ENCODE measurements at places on chromosomes 4 and X. TPM values are rescaled to one million over a fixed set of nuclear protein-coding genes. Genes with fewer than 3 reads are reported as not detected.

Gene MAGEA8
- total RNA-seq, result not detected

Gene MAGEB1
- total RNA-seq, result not detected

GRCh38 chr4:150049682-150050081 is 28.6 kb upstream of the DCLK2 start:
- peaks cover under 1% of the 10 kb centered on the region for H3K27me3 ChIP-seq
- no peak for DNase-seq
- no peak overlapping the region for H3K4me3 ChIP-seq
- H3K36me3 ChIP-seq, result no peaks in the 10 kb centered on the region
- no peaks in the 10 kb centered on the region for H3K4me1 ChIP-seq

DNA sequence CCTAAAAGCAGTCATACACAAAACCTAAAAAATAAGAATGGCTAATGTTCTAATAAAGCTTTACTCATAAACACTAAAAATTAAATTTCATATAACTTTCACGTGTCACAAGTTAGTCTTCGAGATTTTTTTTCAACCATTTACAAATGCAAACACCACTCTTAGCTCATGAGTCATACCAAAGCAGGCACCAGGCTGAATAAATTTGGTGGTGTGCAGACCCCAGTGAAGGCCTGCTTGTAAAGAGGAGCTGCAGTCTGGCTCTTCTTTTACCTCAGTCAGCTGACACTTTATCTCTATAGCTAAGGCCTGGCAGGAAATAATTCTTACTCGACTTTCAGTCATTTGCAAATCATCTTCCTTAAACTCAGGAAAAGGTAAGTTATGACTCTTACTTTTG is 37.4 kb downstream of the CLOCK start:
- DNase-seq, result no peak
- no peak overlapping the region for H3K4me3 ChIP-seq
- peaks cover 19% of the 10 kb centered on the region for H3K4me1 ChIP-seq
- no peak overlapping the region for H3K27ac ChIP-seq

DNA sequence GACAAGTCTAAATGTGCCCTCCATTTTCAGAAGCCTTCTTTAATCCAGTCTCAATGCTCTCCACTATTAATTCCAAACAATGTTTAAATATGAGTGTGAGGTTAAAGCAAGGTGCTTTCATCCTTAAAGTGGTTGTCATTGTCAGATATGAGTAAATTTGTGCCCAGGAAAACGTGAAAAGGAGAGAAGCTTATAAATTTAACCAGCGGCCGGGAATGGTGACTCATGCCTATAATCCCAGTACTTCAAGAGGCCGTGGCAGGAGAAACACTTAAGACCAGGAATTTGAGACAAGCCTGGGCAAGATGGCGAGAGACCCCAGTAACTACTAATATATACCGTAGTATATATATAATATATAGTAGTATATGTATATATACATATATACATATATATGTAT is 270.0 kb downstream of the ARHGAP24 start:
- DNase-seq, result no peak
- no peaks in the 10 kb centered on the region for H3K27me3 ChIP-seq
- H3K36me3 ChIP-seq, result no peaks in the 10 kb centered on the region

GRCh38 chr4:6986072-6986780 is 56.9 kb upstream of the TADA2B start:
- peaks cover 13% of the 10 kb centered on the region for H3K36me3 ChIP-seq
- no peaks in the 10 kb centered on the region for H3K27me3 ChIP-seq
- H3K27ac ChIP-seq, result peak overlapping the region; percentile 92
- peak overlapping the region; percentile 86 for H3K4me3 ChIP-seq
- H3K4me1 ChIP-seq, result peaks cover 61% of the 10 kb centered on the region

DNA sequence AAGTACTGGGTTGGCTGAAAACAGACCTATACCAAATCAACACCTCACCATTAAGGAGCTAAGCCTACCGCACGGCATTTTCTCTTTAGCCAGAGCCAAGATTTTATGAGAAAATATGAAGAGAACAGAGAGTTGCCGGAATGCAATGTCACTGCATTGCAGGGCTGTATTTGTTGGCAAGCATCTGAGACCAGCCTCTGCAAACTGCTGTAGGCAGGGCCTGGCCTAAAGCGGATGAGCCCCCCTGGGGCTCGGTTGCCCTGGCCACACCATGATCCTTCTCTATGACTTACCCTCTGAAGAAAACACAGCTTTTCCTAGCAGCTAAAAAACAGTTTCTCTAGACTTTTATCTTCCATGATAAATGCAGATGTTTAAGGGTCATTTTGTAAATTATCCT is 120.5 kb upstream of the SORBS2 start:
- H3K27ac ChIP-seq, result no peak overlapping the region
- no peak overlapping the region for H3K4me3 ChIP-seq
- no peaks in the 10 kb centered on the region for H3K36me3 ChIP-seq
- H3K4me1 ChIP-seq, result no peaks in the 10 kb centered on the region
